ENCODE measurements at places on chromosomes 7 and 10. TPM values are rescaled to one million over a fixed set of nuclear protein-coding genes. Genes with fewer than 3 reads are reported as not detected.

The NAT16 gene
- total RNA-seq: not detected

The SAMD9L gene
- 12.4 TPM for total RNA-seq

The MYL10 gene
- not detected for total RNA-seq

The PLCE1 gene
- total RNA-seq: 5.7 TPM

The KDM7A gene
- total RNA-seq: 16.4 TPM

The CYP3A7 gene
- total RNA-seq: not detected

The RASSF4 gene
- total RNA-seq: 122 TPM

The PEX1 gene
- total RNA-seq: 12.5 TPM

The SLC26A5 gene
- 0.19 TPM for total RNA-seq

The WNT2 gene
- 0.45 TPM for total RNA-seq

The GRM3 gene
- total RNA-seq: not detected

The OPALIN gene
- not detected for total RNA-seq

The LMOD2 gene
- total RNA-seq: not detected

The CRHR2 gene
- 0.19 TPM for total RNA-seq

The CUZD1 gene
- total RNA-seq: 0.51 TPM

The KCNIP2 gene
- total RNA-seq: 151 TPM

The RBP4 gene
- total RNA-seq: 977 TPM

The EEPD1 gene
- total RNA-seq: 18.5 TPM

The AQP1 gene
- total RNA-seq: 140 TPM

The MGMT gene
- total RNA-seq: 15.8 TPM

The C7orf57 gene
- total RNA-seq: not detected

The CTAGE6 gene
- total RNA-seq: 0.29 TPM

The PSD gene
- total RNA-seq: not detected

The IQUB gene
- 0.10 TPM for total RNA-seq

The OR9A2 gene
- not detected for total RNA-seq

The UCN3 gene
- not detected for total RNA-seq

The GPC2 gene
- total RNA-seq: 1.2 TPM

The DNAJC12 gene
- total RNA-seq: 1.0 TPM

The MLXIPL gene
- total RNA-seq: 91.5 TPM

The PGAM2 gene
- not detected for total RNA-seq

The SEMA4G gene
- 1.4 TPM for total RNA-seq

The DPP6 gene
- 0.58 TPM for total RNA-seq

The STAMBPL1 gene
- total RNA-seq: 5.1 TPM

The VPS26A gene
- total RNA-seq: 63.0 TPM

The ASB10 gene
- not detected for total RNA-seq

The SFRP4 gene
- total RNA-seq: 64.3 TPM

The SMKR1 gene
- total RNA-seq: not detected

The HOXA11 gene
- 6.1 TPM for total RNA-seq

The STAM gene
- 26.5 TPM for total RNA-seq

The NRBF2 gene
- 25.0 TPM for total RNA-seq

The PTTG1IP2 gene
- total RNA-seq: not detected

The GIMAP1 gene
- total RNA-seq: 4.4 TPM

The CCSER2 gene
- 70.3 TPM for total RNA-seq

The WNT16 gene
- not detected for total RNA-seq

The HOXA9 gene
- total RNA-seq: 10.4 TPM

The TBATA gene
- not detected for total RNA-seq

The NPC1L1 gene
- 0.29 TPM for total RNA-seq

The NPSR1 gene
- total RNA-seq: not detected

The CLRN3 gene
- 0.29 TPM for total RNA-seq

The HOXA7 gene
- 7.5 TPM for total RNA-seq

The IFIT2 gene
- total RNA-seq: 3.8 TPM

The VWC2 gene
- total RNA-seq: not detected

The EPDR1 gene
- 46.3 TPM for total RNA-seq

The CPA5 gene
- not detected for total RNA-seq

The SCRN1 gene
- 36.9 TPM for total RNA-seq

The CPVL gene
- total RNA-seq: 49.8 TPM
